Stimulated activated CD4-positive, alpha-beta T cell treated with anti-CD3 and anti-CD28 coated beads, Interleukin-2, amount 100 ng/mL, for 4 hours (primary cell): ENCODE measurements at places on chromosomes 7 and 10.

DNA sequence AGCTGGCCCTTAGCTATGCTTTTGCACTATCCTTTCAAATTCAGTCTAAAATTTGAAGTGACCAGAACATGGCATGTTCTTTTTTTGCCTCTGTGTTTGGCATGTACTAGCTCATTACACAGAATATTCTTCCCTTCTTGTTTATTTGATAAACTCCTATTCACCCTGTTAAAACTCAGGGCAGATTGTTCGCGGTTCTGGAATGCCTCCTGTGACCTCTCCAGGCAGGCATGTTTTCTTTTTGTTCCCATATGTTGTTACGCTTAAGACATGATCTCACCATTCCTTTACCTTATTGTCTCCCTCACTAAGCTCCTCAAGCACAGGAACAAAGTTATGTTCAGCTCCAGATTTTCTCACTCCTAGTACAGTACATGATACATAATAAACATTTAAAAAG lies 181.7 kb downstream of the CCSER2 start:
- no peak for DNase-seq

DNA sequence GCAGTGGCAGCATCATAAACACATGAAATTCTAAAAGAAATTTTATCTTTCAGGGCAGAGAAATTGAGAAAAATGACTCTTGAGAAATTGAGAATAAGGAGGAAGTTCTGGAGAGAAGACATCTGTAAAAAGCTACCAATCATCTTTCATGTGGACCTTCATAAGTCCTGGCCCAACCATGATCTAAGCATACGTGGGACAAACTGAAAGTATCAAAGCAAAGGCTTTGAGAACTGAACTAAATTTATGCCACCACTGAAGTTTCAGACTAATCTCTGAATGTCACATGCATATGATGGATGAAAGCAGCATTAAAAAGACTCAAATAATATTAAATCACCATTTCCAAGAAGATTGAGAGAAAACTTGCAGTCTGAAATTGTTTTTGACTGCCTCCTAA lies 1502.8 kb upstream of the LRRTM3 start:
- DNase-seq, result no peak

GRCh38 chr7:134060874-134061273 lies 66.3 kb upstream of the LRGUK start:
- DNase-seq, result no peak

DNA sequence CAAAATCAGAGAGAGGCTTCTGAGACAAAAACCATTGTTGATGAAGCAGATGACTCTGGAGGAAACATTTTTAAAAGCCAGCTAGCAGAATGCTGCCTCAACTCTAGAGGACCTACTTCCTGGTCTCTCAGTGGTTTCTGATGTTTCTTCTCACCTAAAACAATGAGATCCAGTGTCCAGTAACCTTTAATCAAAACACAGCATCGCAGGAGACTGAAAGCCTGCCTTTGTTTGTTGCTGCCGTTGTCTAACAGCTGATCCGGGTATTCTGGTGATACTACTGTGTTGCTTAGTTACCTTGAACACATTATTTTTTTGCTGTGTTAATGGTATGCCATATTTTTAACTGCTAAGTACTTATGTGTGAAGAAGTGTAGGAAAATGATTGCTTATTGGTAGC lies 70.9 kb downstream of the WIPF3 start:
- no peak for DNase-seq

- no peak for DNase-seq
Measured at GRCh38 chr7:116451957-116452729, 47.4 kb upstream of the CAV2 start.

DNA sequence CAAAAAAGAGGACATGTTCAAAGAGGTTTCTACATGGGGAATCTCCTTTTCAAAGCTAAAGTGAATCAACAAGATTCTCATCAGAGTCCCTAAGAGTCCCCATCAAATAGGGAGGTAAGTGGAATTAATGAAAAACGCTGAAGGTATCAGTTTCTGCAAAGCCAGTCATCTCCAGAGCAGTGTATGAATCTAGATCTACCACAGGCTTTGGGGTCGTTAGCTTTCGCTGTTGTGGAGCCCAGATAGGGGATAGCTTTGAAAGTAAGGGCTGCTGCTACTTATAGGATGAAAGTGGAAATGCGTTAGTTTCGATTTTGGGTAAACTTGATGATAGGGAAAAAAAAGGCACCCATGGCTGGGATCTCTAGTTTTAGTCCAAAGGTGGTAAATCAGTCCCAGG lies 748.4 kb downstream of the LRMDA start:
- DNase-seq, result no peak

GRCh38 chr10:88106366-88106765 lies 242.9 kb downstream of the PTEN start:
- DNase-seq, result no peak

- no peak for DNase-seq
Measured at GRCh38 chr7:81845744-81846241, 75.9 kb upstream of the HGF start.

- DNase-seq, result no peak
Measured at GRCh38 chr10:44463511-44464121, 78.7 kb upstream of the CXCL12 start.

DNA sequence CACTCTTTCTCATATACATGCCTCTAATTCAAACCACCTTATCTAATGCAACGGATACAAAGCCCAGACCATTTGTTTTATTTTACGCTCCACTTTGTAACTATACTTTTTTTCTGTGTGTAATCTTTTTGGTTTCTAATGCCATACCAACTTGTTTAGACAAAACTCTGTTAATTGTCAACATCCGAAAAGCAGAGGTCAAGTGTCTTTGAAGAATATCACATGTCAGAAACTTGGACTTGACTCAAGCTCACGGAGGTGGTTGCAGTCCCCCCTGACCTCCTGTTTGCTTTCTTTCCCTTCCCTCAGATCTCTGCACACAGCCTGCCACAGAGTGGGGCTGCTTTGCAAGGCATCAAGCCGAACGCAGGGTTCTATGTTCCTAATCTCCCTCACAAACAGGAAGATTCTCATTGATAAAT lies 698.9 kb downstream of the PARD3 start:
- no peak for DNase-seq

GRCh38 chr10:3197348-3198003 lies 24.9 kb upstream of the PITRM1 start:
- peak; percentile 41 for DNase-seq
